Stimulated activated CD4-positive, alpha-beta T cell treated with anti-CD3 and anti-CD28 coated beads, Interleukin-15, amount 100 ng/mL, for 1 hour (primary cell): ENCODE measurements at places on chromosomes 13 and 19.

GRCh38 chr19:41577144-41577830, 1.3 kb downstream of the CEACAM21 start:
- DNase-seq, result no peak

GRCh38 chr13:92175330-92175729, 776.9 kb downstream of the GPC5 start:
- no peak for DNase-seq

DNA sequence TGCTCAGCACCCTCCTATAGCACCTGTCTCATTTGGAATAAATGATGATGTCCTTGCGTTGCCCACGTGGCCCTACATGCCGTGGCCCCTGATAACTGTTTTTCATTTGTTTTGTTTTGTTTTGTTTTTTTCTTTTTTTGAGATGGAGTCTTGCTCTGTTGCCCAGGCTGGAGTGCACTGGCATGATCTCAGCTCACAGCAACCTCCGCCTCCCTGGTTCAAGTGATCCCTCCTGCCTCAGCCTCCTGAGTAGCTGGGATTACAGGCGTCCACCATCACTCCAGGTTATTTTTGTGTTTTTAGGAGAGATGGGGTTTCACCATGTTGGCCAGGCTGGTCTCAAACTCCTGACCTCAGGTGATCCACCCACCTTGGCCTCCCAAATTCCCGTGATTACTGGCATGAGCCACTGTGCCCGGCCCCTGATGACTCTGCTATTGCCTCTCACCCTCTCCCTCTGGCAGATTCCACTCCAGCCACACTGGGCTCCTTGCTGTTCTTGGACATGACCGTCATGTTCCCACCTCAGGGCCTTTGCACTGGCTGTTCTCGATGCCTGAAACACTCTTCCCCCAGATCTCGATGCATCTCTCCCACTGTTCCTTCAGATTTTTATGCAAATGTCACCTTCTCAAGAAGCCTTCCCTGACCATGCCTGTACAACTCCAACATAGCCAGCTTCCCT, 7.4 kb downstream of the C5AR2 start:
- no peak for DNase-seq

DNA sequence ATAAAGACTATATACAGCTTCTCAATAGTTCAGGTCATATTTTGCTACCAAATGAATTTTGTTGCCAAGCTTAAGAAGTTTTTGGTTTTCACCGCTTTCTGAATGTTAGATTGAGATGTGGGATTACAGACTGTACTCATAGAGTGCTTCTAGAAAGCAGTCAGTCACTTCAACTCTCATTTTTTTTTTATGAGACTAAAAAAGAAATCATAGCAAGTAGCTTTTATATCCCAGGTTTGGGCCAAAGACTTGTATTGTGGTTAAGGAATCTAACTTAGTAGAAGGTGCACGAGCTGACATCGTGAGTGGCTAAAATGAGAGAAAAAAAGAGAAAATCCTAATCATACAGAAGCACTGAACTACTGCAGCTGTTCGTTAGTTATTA, 2.2 kb upstream of the USPL1 start:
- DNase-seq, result no peak

GRCh38 chr19:2453431-2454025, 3.2 kb downstream of the LMNB2 start:
- no peak for DNase-seq

- no peak for DNase-seq
Observed at GRCh38 chr13:58946274-58946673, 1217.5 kb downstream of the DIAPH3 start.

DNA sequence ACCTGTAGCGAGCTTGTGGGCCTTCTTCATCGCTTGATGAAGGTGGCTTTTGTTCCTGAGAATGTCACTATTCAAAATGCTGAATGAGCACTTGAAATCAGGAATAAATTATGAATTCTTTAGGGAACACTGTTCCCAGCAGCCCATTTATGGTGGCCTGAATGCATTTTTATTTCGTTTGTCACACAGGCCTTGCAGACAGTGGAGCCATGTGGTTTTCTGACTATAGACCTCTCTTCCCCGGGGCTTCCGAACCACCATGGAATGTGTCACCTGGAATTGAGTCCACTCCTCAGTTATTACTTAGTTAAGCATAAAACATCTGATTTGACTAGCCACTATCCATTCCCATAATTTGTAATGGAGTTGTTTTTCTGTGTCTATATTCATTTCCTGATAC, 396.9 kb downstream of the IRS2 start:
- DNase-seq, result no peak

DNA sequence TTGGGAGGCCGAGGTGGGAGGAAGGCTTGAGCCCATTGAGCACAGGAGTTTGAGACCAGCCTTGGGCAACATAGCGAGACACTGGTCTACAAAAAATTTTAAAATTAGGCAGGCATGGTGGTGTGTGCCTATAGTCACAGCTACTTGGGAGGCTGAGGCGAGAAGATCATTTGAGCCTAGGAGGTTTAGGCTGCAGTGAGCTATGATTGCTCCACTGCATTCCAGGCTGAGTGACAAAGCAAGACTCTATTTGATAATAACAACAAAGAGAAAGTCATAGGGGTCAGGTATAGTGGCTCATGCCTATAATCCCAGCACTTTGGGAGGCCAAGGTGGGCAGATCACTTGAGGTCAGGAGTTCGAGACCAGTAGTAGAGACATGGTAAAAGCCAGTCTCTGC, 4.6 kb upstream of the SLC44A2 start:
- DNase-seq, result no peak

DNA sequence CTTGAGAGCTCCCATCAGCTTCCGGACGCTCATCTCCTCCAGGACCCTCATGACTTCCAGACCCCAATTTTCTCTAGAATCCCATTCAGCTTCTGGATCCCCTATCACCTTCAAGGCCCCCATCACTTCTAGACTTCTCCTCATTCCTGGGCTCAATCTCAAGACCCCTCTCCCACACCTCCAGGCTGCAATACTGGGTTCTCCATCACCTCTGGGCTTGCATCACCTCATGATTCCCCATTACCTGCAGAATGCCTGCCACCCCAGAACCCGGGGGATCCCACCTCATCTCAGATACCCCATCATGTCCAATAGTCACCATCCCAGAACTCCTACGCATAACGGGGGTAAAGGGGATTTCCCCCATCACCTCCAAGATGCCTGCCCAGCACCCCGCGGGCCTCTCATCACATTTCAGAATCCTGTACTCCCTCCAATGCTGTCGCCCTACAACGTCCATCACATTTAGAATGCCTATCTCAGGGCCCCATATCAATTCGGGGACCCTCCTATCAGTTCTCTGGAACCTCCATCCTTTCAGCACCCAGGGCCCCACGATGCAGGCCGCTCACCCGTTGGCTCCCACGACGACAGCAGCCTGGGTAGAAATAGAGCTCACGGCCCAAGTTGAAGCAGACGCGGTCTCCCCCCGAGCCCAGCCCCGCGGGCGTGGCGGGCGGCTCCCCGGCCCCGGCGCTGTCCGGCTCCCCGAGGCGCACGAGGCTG, 738 bp downstream of the DMWD start:
- no peak for DNase-seq

- DNase-seq, result no peak
Observed at GRCh38 chr19:7942981-7943443, 454 bp downstream of the TIMM44 start.

DNA sequence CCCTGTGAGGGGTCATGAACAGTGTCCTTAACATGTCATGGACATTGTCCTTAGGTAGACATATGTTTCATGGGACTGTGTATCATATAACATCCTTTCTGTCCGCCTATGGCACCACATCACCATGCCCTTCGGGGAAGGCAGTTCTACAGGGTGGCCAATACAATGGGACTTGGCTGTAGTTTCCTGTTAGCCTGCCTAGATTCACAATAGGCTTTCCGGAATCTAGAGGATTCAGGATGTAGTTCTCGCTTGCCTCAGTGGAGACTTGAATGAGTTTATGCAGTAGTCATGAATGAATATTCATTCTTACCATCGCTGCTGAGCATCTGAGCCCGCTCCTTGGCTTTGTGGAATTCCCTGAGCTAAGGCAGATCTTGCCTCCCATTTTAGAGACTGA, 100.5 kb downstream of the DNAJC15 start:
- DNase-seq, result no peak

DNA sequence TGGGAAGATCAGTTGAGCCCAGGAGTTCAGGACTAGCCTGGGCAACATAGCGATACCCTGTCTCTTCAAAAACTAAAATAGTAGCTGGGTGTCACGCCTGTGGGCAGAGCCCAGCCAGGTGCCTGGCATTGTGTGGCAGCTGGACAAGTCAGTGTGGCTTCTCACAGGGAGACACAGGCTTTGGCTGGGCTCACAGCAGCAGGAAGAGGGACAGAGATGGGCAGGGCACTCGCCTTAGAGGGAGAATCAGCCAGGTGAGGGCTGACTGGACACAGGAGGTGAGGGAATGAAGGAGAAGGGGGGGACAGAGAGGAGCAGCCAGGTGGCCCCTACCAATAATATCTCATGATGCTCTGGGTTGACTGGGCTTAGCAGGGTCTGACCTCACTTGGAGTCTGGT, 3.3 kb downstream of the FAM32A start:
- no peak for DNase-seq

- DNase-seq, result no peak
Observed at GRCh38 chr13:64531400-64531799, 2698.7 kb downstream of the PCDH9 start.

DNA sequence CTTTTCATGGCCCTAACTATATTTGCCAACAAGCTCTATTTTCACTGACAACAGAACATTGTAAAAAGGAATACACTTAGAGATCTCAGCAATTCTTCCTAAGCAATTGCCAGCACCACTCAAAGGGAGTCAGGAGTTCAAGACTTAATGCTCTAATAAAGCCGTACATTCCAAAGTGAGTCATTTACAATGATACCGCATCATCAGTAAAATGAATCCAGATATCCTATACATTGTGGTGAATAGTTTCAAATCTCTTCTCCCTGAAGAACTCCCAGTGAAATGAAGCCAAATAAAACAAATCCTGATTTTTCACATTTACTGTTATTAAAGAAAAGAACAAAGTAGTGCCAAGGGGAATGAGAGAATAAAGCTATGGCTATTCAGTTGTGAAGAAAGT, 2898.7 kb upstream of the PCDH20 start:
- no peak for DNase-seq

GRCh38 chr19:795073-795611, 2.1 kb upstream of the PTBP1 start:
- DNase-seq, result no peak

- no peak for DNase-seq
Observed at GRCh38 chr19:6126335-6126974, 9.0 kb upstream of the ACSBG2 start.

- no peak for DNase-seq
Observed at GRCh38 chr19:40721936-40722661, 5.2 kb downstream of the ITPKC start.

DNA sequence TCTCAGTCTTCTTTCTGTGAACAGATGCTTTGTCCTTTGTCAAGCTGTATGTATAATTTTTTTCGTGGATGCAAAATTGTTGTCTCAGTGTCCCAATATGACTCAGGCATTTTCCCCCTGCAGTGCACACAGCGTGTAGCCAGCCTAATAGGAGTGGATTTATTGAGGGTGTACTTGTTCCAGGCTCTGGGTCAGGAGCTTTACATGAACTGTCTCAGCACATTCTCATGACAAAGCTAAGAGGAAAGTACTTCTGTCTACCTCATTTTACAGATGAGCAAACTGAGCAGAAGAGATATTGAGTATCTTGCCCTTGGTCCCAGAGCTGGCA, 50.8 kb downstream of the STK24 start:
- DNase-seq, result no peak

DNA sequence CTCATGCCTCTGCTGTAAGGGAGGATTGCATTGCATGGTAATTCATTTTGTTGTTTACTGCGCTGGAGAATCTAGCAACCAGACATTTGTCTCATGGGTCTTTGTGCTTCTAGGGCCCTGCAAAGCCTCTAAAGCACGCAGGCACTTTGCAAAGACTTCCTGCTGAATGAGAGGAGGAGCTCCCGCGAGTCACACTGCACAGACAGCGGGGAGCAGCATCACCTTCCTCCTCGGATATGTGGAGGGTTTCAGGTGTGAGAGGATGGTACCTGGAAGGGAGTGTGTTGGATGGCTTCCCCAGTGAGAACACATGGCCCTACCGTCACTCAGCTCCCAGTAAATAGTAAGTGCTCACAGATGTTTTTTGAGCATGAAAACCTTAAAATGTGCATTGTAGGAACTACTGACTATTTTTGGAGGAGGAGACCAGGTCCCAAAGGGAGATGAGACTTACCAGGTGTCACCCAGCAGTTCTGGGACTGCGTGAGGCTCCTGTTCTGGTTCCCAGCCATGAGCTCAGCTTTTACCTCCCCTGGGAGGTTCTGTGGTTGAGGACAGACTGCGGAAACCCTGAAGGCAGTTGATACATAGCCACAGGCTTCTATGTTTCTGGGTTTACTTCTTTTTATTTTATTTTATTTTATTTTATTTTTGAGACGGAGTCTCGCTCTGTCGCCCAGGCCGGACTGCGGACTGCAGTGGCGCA, 278.0 kb downstream of the FGF9 start:
- DNase-seq, result no peak

DNA sequence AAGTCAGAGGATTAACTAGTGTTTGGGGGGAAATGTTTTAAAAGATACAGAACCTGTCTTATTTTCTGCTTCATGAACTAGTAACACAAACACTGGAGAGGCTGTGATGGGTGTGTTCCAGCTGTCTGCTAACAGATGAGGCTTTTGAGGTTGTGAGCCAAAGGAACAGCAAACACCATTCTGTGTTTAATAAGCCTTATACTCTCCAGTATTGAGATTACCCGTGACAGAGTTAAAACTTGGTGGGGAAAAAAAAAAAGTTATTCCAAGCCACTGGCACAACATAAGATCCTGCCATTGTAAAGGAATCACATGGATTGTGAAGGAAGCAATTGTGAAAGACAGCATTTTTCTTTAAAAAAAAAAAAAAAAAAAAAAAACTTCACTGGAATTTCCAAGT, 48.4 kb downstream of the KCTD12 start:
- no peak for DNase-seq

GRCh38 chr19:36121486-36122124, 6.3 kb downstream of the TBCB start:
- DNase-seq, result no peak

GRCh38 chr13:112954488-112955270, 14.3 kb upstream of the MCF2L start:
- no peak for DNase-seq

DNA sequence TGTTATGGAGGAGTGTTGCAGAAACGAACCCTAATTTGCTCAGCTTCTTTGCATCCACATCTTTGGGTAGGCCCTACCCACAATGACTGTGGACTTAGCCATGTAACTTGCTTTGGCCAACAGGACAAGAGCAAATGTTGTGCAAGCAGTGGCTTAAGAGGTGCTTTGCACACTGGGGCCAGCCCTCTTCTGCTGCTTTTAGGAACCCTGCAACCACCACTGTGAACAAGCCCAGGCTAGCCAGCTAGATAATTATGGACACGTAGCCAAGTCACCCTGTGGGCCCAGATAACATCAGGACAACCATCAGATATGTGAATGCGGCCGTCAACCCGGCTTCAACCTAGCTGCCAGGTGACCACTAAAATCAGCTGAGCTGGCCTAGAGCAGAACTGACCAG, 17.1 kb downstream of the C19orf47 start:
- no peak for DNase-seq

- no peak for DNase-seq
Observed at GRCh38 chr13:73844986-73845385, 289.2 kb downstream of the KLF12 start.
